ENCODE measurements at places on chromosomes 3 and 15.

DNA sequence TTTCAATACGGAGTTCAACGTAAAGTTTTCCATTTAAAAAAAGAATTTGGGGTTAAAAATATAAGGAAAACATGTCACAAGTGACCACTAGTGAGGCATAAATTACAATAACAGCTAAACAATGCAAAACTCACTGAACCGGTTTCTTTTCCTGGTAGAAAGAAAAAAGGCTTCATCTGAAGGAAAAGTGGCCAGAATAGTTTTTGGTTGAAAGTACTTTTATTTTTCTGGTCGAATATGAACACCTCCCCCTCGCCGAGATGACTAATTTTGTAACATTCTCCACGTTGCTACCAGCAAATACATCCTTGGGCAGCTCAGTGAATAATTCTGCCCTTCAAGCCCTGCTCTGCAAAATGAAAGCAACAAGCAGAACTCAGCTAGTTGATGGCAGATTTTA, 3.9 kb upstream of the SRGAP3 start:
- DNase-seq = no peak

- DNase-seq = no peak
Observed at GRCh38 chr15:68258692-68259091, 18.9 kb upstream of the FEM1B start.

GRCh38 chr3:108110934-108111333, 20.1 kb upstream of the CD47 start:
- no peak for DNase-seq

GRCh38 chr3:32009957-32010356, 28.4 kb downstream of the ZNF860 start:
- no peak for DNase-seq

Measured in activated CD4-positive, alpha-beta T cell treated with anti-CD3 and anti-CD28 coated beads, Interleukin-2, amount 50 U/mL, for 24 hours (primary cell).